Uterine smooth muscle cell (primary cell): ENCODE measurements at places on chromosomes 2 and 18. TPM values are rescaled to one million over a fixed set of nuclear protein-coding genes. Genes with fewer than 3 reads are reported as not detected.

Gene XRCC5
- 222 and 386 TPM in 2 replicates for total RNA-seq

Gene ERFE
- total RNA-seq, result 2.1 and 3.1 TPM in 2 replicates

Gene KCNE4
- 12.6 and 13.9 TPM in 2 replicates for total RNA-seq

Gene UPP2
- total RNA-seq, result not detected in 2 replicates

Gene CABLES1
- total RNA-seq, result 1.4 and 2.7 TPM in 2 replicates

Gene DNAJC5G
- not detected in 2 replicates for total RNA-seq

Gene C1GALT1C1L
- total RNA-seq, result 0.50 and 2.0 TPM in 2 replicates
